ENCODE measurements at places on chromosomes 5 and 9.

DNA sequence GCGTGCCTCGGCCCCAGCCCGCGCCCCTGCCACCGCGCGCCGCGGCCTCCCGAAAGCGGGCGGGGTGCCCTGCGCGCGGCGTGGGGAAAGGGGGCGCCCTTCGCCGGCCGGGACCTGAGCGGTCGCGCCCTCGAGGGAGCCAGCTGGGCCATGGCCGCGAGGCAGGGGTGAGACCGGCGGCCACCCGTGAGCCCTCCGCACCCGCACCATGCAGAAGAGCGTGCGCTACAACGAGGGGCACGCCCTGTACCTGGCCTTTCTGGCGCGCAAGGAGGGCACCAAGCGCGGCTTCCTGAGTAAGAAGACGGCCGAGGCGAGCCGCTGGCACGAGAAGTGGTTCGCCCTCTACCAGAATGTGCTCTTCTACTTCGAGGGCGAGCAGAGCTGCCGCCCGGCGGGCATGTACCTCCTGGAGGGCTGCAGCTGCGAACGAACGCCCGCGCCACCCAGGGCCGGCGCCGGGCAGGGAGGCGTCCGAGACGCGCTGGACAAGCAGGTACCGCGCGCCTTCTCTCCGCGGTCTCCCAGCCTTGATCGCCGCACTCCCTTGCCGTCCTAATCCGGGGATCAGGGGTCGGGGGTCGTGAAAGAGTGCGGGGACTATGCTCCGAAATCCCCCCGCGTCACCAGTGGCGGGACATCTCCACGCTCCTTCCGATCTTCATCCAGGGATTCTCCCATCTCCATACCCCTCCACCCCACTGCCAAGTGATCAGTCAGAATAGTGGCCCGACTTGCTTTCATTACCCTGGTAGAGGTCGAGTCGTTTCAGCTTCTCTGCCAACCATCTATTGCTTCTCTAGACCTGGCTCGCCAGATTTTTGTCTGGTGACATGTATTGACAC lies 590 bp downstream of the RASGRF2 start:
- peak; percentile 5 for DNase-seq

DNA sequence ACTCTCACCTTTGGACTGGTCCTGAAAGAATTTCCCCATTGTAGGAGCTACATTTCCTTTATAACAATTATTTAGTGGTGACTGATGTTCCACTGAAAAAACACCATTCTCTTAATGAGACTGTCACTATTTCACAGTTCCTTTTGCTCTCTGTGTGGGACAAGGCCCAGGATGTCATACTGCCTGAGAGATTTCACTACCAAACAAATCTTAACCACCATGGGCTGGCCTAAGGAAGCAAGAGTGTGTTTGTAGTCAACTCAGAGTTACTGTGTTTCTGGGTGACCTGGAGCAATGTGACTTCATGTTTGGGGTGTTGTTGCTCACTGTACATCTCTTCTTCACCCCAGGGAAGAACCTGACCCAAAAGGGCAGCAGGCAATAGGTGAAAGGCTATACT lies 50.1 kb upstream of the ZNF608 start:
- DNase-seq: no peak

DNA sequence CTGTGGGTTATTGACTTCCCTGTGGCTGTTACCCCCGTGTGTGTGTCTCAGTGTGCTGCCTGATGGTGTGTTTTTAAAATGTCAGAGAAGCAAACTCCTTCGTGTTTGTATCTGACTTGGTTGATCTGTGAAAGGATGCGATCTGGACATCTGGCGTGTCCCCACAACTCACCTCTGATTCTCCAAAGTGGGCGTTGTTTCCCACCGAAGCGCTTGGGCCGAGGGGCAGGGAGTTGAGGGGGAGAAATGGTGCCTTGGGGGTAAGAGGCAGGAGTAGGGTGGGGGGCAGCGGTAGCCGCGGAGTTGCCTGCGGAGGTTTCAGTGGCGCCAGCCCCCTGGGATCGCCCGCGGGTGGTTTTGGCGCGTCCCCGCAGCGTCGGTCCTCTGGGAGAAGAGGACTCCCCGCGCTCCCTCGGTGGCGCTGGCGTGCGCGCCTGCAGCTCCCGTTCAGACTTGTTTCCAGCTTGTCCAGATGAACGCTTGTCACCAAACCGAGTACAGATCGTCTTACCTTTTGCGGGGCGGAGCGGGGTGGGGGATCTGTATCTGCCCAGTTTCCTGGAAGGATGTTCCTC lies 1.1 kb downstream of the MAST4 start:
- peak; percentile 9 for DNase-seq

- DNase-seq: no peak
These were observed 17.6 kb downstream of the FAM169A start for GRCh38 chr5:74848553-74849025.

GRCh38 chr5:59296317-59297264 lies 596.9 kb downstream of the PDE4D start:
- peak; percentile 38 for DNase-seq

GRCh38 chr5:148343603-148344487 lies 8.5 kb downstream of the SPINK9 start:
- no peak for DNase-seq

DNA sequence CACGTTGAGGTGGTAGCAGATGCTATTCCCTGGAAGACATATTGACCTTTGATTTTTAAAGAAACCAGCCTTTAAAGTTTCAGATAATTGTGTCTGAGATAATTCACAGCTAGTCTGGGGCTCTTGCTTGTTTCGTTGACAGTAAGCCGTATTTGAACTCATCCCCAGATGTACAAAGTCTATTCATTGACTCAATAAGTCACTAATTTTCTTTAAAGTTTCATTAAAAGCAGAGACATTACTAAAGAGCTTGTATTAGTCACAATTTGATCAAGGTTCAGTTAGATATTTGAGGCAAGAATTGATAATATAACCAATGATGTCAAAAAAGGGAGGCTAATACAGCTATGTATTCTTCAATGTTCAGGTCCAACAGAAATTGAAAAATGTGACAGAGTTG lies 158.0 kb downstream of the PCSK1 start:
- no peak for DNase-seq

DNA sequence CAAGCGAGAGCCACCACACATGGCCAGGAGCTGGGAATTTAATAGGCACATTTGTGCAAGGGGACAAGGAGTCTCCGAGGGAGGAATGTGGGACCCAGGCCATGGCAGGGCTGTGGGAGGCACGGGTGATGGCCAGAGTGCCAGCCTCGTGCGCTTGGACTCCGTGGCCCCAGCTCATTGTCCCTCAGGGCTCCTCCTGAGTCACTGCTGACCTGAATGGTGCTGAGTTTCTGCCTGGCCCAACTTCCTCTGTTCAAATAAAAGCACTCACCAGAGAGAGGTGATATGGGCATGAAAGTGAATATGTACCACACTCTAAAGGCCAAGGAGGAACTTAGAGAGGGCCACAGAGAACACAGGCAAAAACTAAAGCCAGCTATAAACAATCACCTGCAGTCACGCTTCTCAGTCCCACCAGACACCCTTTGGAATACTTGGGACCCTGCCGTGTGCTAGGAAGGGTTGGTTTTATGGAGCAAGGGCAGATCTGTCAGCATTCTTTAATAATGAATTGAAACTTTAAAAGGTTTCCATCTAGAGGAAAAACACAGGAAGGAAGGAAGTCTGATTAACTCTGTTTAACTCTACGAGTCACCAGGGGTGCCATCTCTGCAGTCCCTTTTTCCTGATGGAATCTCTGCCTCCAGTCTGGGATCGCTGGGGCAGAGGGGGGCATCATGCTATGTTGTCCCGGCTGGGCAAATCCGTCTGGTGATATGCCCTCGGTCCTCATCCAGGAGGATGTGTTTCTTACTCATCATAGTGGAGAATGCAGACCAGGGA lies 25.1 kb upstream of the UBE2QL1 start:
- DNase-seq: no peak

DNA sequence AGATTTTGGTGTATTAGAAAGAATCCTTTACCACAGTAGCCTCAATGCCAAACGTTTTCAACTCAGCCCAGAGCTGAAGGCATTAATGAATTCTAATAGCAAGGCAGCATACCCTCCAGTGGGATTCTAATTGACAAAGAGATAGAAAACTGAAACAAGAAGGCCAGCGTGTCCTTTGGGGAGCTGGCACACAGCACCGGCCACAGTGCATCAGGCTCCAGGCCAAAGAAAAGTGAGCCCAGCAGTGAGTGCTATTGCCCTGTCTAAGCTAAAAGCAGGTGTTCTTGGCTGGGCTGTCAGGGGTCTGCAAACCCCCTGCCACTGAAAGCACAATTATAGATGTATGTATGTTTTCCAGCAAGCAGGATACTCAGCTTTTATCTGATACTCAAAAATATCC lies 40.4 kb downstream of the PPIC start:
- DNase-seq: no peak

- DNase-seq: peak; percentile 86
These were observed 57.8 kb upstream of the HSPA9 start for GRCh38 chr5:138632900-138633489.

DNA sequence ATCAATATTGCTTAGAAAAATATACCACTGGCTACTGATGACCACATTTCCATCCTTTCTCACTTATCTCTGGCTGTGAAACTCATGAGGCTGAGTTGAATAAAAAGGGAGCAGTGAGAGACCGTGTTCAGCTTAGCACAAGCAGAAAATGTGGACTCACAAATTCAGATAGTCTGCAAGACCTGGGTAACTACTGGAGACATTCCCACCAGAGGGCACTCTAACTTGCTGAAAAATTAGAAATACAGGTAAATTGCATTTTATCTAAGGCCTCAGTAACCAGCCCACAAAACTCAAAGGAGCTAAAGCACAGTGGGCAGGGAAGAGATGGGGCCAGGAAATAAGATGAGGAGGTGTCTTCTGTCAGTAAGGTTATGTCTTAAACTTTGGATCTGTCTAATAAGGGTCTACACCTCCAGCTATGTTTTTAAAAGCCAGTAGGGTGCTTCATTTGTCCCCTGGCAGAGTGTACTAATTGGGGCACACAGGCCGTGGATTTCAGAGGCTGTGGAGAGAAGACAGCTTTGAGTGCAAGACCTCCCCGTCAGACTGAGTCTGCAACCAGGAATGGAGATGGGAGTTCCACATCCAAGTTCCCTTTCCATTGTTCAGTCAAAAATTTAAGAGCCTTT lies 8.7 kb upstream of the NDUFB6 start:
- peak; percentile 48 for DNase-seq

- no peak for DNase-seq
These were observed 142.6 kb upstream of the ST8SIA4 start for GRCh38 chr5:101045689-101046088.

- no peak for DNase-seq
These were observed 250.9 kb downstream of the SEMA5A start for GRCh38 chr5:9294793-9295465.

GRCh38 chr9:134871697-134872340 lies 8.8 kb upstream of the FCN2 start:
- DNase-seq: no peak

DNA sequence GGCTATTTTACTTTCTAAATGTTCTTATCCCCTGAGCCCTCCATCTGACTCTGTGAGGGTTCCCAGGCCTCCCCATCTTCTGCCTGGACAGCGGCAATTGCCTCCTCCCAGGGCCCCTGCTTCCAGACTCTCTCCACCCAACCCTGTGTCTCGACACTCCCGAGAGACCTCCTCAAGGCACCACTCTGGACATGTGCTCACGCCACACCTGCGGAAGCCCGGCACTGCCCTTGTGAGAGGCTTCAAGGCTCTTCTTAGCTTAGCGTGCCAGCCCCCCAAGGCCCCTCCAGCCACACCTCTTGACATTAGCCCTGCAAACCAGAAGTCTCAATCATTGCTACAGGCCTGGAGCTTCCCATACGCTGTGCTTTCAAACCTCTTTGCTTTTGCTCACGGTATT lies 124.1 kb downstream of the CRB2 start:
- no peak for DNase-seq

GRCh38 chr5:140293091-140293848 lies 9.6 kb downstream of the PFDN1 start:
- no peak for DNase-seq

DNA sequence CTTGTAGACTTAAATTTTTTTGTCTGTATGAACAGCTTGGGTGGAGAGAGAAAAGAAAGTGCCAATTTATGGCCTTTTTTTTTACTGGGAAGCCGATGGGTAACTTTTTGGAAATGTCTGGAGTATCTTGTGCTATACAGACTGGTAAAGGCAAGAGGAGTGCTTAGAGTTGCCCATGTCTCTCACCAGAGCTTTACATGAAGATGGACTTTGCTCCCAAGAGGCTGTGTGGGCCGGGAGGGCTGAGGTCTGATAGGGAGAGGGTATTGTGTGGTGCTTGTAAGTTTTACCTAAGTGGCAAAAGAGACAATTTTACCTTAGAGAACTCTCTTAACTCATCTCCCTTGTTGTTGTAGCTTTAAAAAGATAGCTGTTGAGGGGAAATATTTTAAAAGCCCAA lies 203.2 kb downstream of the SEMA6A start:
- DNase-seq: no peak

DNA sequence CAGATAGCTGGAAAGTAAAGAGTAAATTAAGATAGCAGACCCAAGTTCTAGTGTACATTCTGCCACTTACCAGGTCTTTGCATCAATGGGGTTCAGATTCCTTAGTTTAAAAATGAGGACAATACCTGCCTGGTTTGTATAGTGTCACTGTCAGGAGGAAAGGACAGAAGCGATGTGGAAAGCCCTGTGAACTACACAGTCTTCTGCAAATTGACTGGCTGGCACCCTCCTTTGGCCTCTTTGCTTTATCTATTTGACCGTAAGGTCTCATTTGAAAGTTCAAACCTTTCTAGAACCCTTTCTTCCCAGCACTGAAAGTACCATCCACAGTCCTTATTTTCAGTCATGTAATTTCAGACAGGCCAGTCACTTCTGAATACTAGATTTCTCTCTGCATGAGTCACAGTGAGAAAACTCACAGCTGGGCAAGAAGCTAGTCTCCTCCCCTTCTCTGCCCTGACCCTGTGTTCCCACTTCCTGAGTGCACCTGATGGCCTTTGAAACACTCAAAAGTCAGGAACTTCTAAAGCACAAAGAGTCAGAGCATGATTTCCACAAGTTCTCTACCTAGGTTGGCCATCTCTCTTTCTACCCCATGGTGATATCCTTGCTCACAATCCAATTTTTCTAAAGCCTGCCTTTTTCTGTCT lies 91.3 kb upstream of the RASEF start:
- DNase-seq: peak; percentile 29

GRCh38 chr5:355379-355935 lies 33.9 kb downstream of the AHRR start:
- no peak for DNase-seq

DNA sequence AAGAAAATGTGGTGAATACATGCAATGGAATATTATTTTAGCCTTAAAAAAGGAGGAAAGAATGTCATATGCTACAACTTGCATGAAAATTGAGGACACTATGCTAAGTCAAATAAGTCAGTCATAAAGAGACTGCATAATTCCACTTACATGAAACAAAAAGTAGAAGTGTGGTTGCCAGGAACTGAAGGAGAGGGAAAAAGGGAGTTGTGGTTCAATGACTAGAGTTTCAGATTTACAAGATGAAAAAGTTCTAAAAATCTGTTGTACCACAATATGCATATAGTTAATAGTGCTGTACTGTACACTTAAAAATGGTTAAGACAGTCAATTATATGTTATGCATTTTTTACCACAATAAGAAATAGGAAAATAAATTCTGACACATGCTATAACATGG lies 95.4 kb downstream of the SLC44A1 start:
- no peak for DNase-seq

DNA sequence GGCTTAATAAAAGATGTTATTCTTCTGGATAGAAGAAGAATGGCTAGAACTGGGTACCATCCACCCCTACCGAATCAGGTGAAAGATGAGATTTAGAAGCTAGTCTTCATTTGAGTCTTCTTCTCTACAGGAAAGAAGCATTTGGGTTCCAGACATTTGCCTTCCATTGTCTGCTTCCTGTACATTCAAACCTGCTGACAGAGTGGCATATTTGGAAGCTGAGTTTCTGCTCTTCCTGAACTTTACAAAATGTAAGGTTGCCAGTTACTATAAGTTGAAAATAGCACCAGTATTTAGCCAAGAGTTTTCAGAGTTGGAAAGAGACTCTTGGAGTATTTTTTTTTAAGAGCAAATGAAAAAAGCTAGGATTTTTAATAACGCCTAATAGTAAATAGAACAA lies 525.4 kb upstream of the TLE4 start:
- peak; percentile 40 for DNase-seq

All from fibroblast of skin of right biceps (primary cell).